ENCODE measurements at places on chromosomes 1 and 21. TPM values are rescaled to one million over a fixed set of nuclear protein-coding genes. Genes with fewer than 3 reads are reported as not detected.

Gene KRTAP19-4
- not detected for polyA plus RNA-seq

Gene PAFAH2
- 87.9 TPM for polyA plus RNA-seq

Gene SLC25A34
- polyA plus RNA-seq: 7.2 TPM

DNA sequence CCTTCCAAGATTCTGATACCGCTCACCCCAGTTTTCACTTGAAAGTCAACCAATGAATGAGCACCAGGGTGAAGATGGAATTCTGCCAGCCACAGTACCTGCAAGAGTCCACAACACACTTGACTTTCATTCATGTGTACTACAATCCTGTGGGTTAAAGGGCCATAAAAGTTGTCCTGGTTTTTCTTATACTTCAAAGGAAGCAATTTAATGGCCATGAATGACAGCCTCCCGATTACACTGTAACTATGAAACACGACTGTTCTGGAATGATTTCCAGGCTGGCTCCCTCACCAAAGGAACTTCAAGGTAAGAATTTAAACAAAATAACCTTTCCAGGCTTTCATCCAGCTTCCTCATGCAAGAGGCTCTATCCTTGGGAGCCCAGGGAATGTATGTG lies 502.8 kb downstream of the SMYD3 start:
- no peak for DNase-seq

GRCh38 chr1:230057681-230058565 lies 9.1 kb upstream of the GALNT2 start:
- no peak for DNase-seq

GRCh38 chr21:43311301-43311817 lies 115.6 kb downstream of the SIK1 start:
- no peak for DNase-seq

- DNase-seq: no peak
These were observed 230.3 kb downstream of the C1orf94 start for GRCh38 chr1:34406833-34407539.

DNA sequence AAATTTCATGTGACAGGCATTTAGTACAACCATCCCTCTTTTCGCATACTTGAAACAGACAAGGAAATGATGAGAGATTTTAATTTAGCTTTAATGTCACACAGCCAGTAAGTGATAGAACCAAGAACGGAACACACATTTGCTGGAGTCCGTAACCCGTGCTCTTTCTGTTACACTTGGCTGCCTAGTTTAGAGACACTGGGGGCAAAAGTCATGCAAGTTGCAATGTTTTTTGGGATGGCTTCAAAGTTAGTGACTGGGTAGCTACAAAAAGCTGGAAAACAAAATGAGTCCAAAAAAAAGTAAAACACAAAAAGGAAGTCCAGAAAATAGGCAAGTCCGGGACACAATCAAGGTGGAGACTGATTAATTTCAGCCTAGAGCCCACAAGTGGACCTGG lies 5.9 kb downstream of the NID1 start:
- DNase-seq: no peak

DNA sequence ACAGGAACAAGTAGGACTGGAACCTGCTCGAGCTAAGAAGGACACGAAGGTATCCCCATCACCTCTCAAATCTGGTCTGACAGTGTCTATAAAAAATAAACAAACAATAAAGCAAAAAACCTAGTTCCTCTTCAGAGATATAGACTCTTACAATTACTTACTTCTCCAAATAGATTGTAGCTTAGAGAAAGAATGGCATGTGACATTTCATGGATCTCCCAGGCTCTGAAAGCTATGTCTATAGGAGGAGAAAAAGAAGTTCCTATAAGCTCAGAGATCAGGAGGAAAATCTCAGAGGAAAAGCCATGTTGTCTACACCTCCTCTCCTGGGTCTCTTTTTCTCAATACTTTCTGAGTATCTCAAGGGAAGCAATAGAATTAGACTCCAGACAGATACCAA lies 12.3 kb upstream of the OR10J5 start:
- DNase-seq: no peak

DNA sequence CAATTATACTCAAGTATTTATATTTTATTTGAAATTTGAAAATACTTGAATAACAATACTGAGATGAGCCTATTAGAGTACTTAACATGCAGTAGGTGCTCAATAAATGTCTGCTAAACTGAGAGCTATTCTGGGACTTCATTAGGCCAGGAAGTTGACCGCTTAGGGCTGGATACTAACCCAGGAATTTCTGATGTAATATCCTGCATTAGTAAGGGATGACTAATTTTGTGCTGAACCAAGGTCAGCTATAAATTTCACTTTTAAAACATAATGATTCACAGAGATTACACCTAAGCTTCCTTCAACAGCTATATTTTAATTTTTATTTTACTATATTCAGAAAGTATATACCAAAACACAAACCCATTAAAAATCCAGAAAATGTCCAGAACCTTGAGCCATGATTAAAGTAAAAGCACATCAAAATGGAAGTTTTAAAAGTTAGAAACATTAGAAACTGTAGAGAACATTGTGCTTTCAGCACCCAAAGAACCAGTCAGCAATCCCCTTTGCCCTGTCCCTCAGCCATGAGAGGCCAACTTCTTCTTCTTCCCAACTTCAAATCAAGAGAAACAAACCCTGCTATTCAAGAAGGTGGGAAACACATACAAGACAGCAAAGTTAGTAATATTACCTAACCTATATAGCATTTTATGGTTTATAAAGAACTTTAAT lies 35.4 kb downstream of the WNT2B start:
- DNase-seq: no peak

Gene CLDN14
- polyA plus RNA-seq: 8.3 TPM

Gene CTSE
- 0.37 TPM for polyA plus RNA-seq

DNA sequence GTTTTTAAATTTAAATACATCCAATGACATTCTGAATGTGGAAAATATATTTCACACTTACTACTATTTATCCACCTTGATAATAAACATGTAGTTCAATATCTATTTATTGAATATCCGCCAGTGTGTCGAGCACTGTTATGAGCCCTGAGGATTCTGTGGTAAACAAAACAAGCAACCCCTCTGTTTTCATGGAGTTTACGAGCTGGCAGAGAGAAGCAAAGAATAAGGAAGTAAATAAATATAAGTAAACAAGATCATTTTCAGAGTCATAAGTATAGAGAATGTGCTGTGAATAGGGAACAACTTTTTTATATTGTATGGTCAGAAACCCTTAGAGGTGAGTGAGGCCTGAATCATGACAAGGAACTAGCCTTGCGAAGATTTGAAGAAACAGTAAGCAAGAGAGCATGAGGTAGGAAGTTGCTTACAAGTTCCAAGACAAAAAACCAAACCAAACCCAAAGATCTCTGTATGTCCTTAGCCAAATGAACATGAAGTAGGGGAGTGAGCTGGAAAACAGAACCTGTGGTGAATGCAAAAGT lies 6.4 kb upstream of the SERBP1 start:
- DNase-seq: no peak

GRCh38 chr1:239835946-239836440 lies 255.7 kb upstream of the FMN2 start:
- no peak for DNase-seq

GRCh38 chr1:202639500-202639899 lies 70.8 kb downstream of the SYT2 start:
- no peak for DNase-seq

DNA sequence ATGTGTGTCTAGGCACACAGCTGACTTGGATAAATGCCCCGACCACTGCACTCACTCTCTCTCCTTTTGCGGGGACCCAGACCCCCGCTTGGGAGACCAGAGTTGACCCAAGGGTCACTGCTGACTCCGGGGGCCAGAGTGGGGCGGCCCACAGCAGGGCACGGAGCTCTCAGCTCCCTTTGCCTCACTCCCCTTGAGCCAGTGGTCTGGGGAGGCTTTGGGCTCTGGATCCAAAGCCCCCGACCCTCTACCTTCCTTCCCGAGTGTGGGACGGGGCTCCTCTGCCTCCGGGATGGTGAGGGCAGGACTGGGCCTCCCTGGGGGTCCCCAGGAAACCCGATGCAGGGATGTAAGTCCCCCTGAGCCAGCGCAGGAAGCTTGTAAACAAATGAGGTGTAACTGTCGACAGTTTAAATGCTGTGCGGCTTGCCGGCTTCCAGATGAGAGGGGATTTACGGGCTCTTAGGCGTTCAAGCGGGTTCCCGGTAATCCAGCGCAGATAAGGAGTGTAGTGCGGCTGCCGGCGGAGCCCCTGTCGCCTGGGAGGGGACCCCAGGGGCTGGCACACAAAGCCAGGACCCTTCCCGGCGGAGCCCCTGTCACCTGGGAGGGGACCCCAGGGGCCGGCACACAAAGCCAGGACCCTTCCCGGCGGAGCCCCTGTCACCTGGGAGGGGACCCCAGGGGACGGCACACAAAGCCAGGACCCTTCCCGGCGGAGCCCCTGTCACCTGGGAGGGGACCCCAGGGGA lies 7.4 kb downstream of the ACTRT2 start:
- DNase-seq: no peak

Gene DNAH14
- 4.4 TPM for polyA plus RNA-seq

Gene TCHH
- polyA plus RNA-seq: not detected

Gene FGGY
- 17.2 TPM for polyA plus RNA-seq

DNA sequence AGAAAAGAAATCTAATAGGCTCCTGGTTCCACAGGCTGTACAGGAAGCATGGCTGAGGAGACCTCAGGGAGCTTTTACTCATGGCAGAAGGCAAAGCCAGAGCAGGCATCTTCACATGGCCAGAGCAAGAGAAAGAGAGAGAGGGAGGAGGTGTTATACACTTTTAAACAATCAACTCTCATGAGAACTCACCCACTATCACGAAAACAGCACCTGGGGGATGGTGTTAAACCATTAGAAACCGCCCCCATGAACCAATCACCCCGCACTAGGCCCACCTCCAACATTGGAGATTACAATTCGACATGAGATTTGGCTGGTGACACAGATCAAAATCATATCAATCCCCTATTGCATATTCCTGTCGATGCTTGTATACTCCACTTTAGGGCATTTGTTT lies 93.5 kb downstream of the MRPL39 start:
- no peak for DNase-seq

DNA sequence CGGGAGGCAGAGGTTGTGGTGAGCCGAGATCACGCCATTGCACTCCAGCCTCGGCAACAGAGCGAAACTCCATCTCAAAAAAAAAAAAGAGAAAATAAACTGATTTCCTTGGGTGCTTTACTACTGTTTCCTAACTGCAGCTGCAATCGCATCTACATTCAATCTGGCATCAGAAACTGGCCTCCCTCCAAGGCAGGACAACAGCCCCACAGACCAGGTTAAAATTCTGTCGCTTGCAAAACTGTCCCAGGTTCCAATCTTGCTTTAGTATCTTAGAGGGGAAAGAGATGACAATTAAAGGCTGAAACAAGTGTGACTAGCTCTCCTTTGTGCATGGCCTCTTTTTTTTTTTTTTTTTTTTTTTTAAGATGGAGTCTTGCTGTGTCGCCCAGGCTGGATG lies 32.4 kb upstream of the SLC25A33 start:
- DNase-seq: no peak

All from hindlimb muscle (tissue), 1 donor.